Stimulated activated CD4-positive, alpha-beta T cell treated with anti-CD3 and anti-CD28 coated beads, Interleukin-1b, Interleukin-23, amount 100 ng/mL, for 1 hour (primary cell): ENCODE measurements at places on chromosomes 2 and 18.

DNA sequence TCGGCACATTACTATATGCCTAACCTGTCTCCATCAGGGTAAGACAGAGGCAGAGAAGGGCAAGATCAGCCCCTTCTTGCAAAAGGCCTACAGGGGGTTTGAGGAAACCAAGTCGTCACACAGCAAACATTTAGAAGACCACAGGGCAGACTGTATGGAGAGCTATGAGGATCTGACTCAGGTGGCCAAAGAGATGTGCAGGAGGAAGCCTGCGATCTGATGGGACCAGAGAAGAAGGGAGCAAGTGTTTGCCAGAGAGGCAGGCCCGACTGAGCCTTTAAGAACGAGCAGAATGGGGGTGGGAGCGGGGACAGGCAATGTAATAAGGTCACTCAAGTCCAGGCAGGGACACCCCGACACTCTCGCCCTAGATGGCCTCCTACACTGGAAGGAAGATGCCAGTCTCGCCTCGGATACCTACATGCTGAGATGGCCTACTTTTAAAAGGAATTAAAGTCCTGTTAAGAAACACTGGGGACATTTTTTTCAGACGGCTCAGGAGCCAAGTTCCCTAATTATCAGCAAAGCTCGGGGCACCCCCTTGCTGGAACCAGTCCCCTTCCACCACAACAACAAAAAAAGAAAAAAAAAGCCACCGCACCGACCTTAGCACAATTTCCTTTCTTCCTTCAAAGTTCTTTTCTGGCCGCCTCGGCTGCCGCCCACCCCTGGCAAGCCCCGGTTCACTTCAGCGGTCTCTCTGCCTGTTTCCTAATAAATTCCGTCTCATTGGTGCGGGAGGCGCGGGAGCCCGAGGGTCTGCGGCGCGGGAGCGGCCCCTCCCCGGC lies 1.5 kb downstream of the SFXN5 start:
- DNase-seq, result no peak

GRCh38 chr2:216546241-216546640 lies 47.6 kb downstream of the RPL37A start:
- no peak for DNase-seq

DNA sequence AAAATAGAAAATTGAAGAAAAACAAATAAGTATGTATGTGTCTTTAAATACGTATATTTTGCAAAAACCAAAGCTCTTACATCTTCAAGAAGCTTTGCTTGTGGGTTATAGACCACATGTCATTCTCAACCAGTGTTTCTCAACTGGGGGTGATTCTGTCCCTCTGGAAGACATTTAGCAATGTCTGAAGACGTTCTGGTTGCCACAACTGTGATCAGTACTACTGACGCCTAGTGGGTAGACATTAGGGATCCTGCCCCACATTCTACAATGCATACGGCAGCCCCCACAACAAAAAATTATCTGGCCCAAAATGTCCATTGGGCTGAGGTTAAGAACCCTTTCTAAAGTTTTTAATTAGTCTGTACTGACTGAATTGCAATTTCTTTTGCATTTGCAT lies 48.4 kb downstream of the UNC50 start:
- no peak for DNase-seq

DNA sequence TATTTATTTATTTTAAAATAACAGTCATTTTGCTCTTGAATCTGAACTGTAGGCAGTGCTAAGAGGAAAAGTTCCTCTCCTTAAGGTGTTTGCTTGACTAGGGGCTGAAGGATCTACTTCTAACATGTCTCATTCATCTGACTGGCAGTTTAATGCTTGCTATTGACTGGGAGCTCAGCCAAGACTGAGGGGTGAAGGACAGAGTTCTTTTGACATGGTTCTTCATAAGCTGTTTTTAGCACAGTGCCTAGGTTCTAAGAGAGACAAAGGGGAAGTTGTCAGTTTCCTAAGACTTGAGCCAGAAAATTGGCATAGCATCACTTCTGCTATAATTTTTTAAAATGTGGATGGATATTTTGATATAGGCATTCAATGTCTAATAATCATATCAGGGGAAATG lies 73.0 kb downstream of the COMMD1 start:
- no peak for DNase-seq

DNA sequence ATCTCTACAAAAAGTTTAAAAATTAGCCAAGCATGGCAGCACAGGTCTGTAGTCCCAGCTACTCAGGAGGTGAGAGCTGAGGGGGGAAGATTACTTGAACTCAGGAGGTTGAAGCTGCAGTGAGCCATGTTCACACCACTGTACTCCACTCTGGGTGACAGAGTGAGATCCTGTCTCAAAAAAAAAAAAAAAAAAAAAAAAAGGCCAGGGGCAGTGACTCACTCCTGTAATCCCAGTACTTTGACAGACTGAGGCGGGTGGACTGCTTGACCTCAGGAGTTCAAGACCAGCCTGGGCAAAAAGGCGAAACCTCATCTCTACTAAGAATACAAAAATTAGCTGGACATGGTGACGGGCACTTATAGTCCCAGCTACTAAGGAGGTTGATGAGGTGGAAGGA lies 37.0 kb downstream of the PUM2 start:
- DNase-seq, result no peak

GRCh38 chr2:13052547-13052946 lies 335.8 kb downstream of the TRIB2 start:
- DNase-seq, result no peak

- no peak for DNase-seq
Measured at GRCh38 chr2:32806857-32807256, 139.9 kb upstream of the LTBP1 start.
